CMK (cell line): ENCODE measurements at places on chromosomes 6 and 20.

DNA sequence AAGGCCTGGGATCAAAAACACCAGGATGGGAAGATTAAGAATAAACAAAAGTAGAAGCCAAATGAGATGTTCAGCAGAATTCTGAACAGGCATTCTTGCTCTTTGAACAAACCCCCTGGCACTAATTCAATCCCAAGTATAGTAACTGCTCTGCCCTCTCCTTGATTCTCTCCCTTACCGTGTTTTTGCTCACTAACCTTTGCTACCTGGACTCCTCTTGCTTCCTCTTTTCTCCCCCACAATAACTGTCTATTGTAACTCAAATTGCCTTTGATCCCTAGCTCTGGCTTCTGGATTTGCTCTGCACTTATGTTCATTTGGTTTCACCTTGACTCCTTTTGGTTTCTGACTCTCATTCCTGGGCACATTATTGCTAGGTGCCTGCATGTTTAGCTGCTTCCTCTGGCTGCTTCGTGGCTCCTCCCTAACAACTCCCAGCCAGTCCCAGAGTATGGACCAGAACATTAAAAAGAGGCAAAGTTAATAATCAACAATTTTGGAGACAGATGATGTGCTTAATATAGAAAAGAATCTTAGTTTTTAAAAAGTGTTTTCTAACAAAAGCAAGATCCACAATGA is 65.4 kb upstream of the PHIP start:
- DNase-seq: no peak

- no peak for DNase-seq
Measured at GRCh38 chr20:7703551-7703961, 236.7 kb downstream of the HAO1 start.

- DNase-seq: no peak
Measured at GRCh38 chr6:497258-497657, 105.7 kb downstream of the IRF4 start.

- no peak for DNase-seq
Measured at GRCh38 chr6:17039266-17039665, 62.6 kb upstream of the STMND1 start.
